B cell (primary cell): ENCODE measurements at places on chromosomes 6 and 20. TPM values are rescaled to one million over a fixed set of nuclear protein-coding genes. Genes with fewer than 3 reads are reported as not detected.

Gene PANK2
- 63.3 and 70.6 TPM in 2 replicates for total RNA-seq

Gene RAET1L
- total RNA-seq: not detected in 2 replicates

DNA sequence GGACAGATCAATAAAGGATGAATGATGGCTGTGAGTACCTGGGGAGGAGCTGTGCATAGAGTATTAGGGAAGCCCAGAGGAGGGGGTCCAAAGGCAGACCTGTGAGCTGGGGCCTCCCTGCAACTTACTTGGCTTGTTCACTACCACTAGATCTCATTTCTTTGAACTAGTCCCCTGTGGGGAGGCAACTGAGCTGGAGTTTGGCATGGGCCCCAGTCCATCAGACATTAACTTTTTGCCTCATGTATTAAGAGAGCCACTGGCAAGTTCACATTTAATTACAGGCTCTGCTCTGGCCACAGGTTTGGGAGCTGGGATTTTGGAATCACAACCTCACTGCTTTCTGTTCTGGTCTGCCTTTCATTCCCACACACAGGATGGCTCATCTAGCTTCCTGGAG is 254.1 kb downstream of the PRL start:
- no peaks in the 10 kb centered on the region for H3K4me1 ChIP-seq
- H3K4me3 ChIP-seq: no peak overlapping the region
- no peak overlapping the region for H3K27ac ChIP-seq
- H3K36me3 ChIP-seq: no peaks in the 10 kb centered on the region
- DNase-seq: no peak

GRCh38 chr6:169271877-169272216 is 18.2 kb upstream of the THBS2 start:
- H3K27ac ChIP-seq: no peak overlapping the region
- no peaks in the 10 kb centered on the region for H3K4me1 ChIP-seq
- no peaks in the 10 kb centered on the region for H3K36me3 ChIP-seq
- H3K27me3 ChIP-seq: no peaks in the 10 kb centered on the region

- H3K4me3 ChIP-seq: no peak overlapping the region
- DNase-seq: no peak
- no peak overlapping the region for H3K27ac ChIP-seq
These were observed 4.5 kb downstream of the RGL2 start for GRCh38 chr6:33294086-33294823.

DNA sequence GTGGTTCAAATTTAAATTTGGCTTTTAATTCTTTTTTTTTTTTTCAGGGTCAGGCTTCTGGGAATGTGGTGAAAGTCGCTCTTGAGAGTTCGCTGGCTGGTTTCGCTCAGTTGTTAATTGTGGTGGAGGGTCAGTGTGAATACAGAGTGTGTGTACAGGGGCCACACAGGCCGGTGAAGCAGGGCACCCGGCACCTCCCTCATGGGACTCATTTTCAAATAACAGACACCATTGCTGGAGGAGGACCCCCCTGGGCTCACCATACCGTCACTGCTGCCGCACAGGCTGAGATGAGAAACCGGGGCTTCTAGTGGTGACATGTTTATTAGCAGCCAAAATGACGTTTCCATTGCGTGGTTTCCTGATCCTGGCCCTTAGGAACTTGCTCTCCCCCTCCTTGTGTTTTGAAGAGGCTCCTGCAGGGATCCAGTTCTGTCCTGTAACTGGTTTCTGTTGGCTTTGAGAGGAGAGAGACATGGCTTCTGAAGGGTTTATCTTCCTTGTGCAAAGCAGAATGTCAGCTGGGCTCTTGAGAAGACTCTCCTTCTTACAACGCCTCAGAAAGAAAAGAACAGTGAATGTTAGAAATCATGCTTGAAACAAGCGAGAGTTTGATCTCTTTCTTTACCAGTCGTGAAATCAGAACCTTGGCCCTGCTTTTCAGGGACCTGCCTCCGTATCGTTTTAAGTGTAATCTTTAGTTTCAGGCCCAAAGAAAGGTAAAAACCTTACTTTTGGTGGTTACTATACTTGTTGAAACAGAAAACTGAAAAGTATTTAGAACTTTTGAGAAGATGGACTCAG is 37.8 kb downstream of the DUSP22 start:
- DNase-seq: no peak
- peaks cover 44% of the 10 kb centered on the region for H3K4me1 ChIP-seq
- H3K4me3 ChIP-seq: no peak overlapping the region
- H3K27ac ChIP-seq: no peak overlapping the region
- H3K36me3 ChIP-seq: peaks cover 21% of the 10 kb centered on the region

- H3K36me3 ChIP-seq: no peaks in the 10 kb centered on the region
- no peaks in the 10 kb centered on the region for H3K4me1 ChIP-seq
- DNase-seq: peak; percentile 74
- H3K27me3 ChIP-seq: no peaks in the 10 kb centered on the region
- H3K4me3 ChIP-seq: no peak overlapping the region
These were observed 63.6 kb downstream of the HUS1B start for GRCh38 chr6:593139-593906.
